Nucleus accumbens (tissue), 56 donors: ENCODE measurements at places on chromosomes 3 and 15.

DNA sequence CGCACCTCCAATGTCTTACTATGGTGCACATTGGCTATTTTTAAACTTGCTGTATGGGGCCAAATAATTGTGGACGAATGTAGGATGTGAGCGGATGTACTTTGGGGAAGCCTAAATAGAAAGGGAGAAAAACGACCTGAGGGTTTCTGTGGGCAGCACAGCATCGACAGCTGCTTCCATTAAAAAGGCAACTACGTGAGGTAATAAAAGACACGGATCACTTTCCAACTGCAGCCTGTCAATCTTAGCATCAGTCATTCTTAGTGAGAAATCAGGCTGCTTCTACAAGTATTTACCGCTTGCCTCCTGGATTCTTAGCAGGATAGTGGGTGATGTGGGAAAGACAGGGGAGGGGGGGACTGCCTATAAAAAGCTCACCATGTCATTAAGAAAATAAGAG is 186.7 kb upstream of the SLC2A2 start:
- no peak for DNase-seq

DNA sequence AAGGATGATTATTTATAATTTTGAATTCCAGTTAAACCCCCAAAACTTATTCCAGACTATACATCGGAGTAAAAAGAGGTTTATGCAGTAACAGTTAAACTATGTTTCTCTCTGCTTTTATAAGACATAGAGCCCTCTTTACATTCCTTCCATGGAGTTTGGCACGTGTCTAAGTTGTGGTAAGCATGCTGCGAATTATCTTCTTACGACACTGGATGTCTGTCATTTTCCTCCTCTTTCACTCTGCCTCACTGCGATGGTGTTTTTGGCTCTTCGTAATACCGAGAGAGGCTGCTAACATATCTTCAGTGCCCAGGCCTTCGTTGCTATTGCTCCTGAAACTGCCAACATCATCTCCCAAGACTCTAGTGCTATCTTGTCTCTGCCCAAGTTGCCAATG is 83.9 kb upstream of the TGFBR2 start:
- no peak for DNase-seq

- no peak for DNase-seq
These were observed 87.8 kb downstream of the C3orf85 start for GRCh38 chr3:109224333-109224732.

DNA sequence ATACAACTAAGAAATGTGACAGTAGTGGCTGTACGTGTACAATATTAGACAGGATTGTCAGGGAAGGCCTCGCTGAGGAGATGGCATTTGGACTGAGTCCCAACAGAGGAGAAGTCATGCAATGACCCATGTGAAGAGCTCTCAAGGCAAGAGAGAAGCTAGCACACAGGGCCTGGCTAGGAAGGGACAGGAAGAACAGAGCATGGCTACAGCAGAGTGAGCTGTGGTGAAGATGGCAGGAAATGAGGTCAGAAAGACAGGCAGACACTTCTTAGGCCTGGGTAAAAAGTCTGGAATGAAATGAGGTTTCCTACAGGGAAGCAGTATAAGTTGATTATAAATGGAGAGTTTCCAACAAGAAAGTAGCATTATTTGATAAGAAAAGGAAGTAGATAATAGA is 33.2 kb upstream of the LEKR1 start:
- no peak for DNase-seq

DNA sequence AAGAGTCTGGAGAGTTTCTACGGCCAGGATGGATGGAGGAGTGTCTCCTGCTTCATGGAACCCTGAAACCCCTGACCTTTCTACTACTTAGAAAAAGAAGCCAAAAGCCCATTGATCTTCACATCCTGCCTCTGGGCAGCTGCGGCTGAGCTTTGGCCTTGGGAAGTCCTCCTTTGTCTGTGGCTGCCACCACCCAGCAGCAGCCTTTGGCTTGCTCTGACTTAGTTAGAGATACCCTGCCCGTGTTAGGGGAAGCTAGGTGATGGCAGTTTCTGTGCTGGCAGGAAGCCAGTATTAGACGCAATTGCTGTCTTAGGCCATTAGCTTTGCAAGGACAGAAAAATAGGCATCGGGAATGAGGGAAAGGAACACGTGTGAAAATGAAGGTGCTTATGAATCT is 18.8 kb downstream of the APH1B start:
- DNase-seq: no peak

GRCh38 chr3:37338500-37338899 is 164.1 kb upstream of the LRRFIP2 start:
- no peak for DNase-seq

DNA sequence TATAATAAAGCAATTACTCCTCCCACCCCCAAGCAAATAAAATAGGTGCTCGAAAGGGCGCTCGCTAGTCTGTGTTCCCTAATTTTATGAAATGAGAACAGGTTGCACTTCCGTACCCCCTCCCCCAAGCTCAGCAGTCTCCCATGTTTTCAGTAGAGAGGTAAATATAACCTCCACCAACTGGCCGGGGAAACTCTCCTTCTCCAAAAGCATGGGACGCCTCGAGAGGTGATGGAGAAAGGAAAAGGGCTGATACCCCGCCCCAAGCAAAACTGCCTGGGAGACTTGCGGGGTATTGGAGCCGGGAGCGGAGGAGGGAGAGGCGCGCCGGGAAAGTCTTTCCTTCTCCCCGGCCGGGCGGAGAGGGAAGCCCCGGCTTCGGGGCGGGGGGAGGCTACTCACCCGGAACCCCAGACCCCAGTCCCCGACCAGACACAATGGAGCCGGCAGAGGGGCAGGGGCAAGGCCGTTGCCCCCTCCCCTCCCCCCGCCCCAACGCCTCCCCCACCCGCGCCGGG is 605 bp downstream of the DCUN1D1 start:
- DNase-seq: no peak

DNA sequence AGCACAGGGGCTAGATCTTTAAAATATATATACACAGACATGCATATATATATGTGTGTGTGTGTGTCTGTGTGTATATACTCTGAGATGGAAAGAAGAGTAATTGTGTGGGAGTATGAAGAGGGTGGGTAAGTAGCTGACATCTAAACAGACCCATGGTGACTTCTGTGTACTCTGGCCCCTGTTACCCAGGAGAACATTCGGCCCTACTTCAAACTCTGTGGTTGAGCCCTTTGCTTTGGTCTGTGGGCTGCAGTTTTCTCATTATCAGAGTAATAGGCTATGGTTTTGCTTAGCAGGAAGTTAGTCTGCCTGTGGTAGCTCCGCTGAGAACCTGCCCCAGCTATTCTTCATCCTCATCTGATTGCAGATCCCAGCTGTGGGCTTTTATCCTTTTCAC is 141.4 kb downstream of the RBPMS2 start:
- DNase-seq: no peak

DNA sequence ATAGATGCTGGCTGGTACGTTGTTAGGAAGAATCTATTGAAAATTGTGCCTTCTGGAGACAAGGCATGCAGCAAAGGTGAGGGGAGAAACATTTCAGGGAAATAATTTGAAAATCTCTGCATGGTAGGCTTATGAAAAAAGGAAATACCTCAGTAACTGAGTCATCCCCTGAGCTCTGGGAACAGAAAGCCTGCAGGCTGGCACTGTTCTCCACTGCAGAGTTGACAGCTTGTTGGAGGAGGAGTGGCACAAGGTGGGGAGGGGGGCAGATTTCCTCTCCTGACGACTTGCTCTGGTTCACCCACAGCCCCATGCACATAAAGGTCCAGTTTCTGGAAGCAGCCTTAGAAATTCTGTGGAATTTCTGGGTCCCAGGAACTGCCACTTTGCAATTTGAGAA is 179.4 kb downstream of the ABHD5 start:
- DNase-seq: no peak

- DNase-seq: no peak
These were observed 6.5 kb upstream of the MINDY4B start for GRCh38 chr3:150911771-150912170.

- DNase-seq: no peak
These were observed 333.6 kb downstream of the ARRDC4 start for GRCh38 chr15:98294126-98294525.

GRCh38 chr3:86771741-86772512 is 219.0 kb downstream of the VGLL3 start:
- DNase-seq: no peak

DNA sequence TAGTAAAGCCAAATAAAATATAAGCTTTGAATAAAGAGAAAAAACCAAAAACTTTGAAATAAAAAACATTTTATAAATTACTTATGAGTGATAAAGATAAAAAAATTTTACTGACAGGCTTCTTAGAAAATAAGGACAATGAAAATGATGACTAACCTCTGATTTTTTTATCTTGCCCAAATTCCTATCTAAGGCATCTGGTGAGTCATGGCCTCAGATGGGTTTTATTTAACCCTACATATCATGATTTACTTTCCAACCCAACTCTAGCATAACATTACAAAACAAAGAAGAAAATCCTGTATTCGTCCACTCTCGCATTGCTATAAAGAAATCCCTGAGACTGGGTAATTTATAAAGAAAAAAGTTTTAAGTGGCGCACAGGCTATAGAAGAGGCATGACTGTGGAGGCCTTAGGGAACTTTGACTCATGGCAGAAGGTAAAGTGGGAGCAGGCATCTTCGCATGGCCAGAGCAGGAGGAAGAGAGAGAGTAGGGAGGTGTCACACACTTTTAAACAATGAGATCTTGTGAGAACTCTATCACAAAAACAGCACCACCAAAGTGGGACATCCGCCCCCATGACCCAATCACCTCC is 152.1 kb downstream of the NEK10 start:
- DNase-seq: no peak

DNA sequence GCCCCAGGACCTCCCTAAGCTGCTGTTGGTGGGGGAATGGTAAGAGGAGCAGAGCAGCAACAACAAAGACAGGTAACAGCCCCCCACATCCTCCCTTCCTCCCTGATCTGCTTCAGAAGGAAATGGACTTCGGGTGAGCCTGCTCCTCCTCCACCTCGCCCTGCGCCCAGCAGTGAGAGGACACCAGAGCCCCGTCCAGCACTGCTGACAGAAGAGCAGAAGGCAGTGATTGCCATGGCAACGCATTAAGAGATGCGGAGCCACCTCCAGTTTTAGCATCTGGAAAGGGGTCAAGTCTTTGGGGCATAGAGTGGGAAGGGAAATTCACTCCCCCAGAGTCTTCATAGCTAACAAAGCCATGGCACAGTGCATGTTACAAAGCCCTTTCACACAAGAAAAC is 77.6 kb upstream of the HRH1 start:
- no peak for DNase-seq

GRCh38 chr3:83039422-83039821 is 1278.0 kb upstream of the GBE1 start:
- no peak for DNase-seq

DNA sequence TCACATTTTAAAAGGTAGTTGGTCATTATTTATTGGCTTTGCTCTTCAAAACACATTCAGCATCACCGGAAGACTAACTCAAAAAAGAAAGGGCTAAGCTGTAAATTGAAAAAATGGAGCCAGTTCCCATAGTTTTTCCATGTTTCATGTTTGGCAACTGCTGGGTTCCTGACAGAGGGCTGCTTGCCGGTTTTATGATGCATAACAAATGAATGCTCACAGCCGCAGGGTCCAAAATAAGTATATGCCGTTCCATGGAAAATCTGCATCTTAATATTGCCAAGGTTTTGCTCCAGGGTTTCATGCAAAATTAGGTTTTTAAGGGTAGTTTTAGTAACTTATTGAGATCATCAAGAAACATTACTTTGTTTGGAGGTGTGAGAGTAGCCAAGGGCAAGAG is 15.8 kb downstream of the SLC12A1 start:
- DNase-seq: no peak

DNA sequence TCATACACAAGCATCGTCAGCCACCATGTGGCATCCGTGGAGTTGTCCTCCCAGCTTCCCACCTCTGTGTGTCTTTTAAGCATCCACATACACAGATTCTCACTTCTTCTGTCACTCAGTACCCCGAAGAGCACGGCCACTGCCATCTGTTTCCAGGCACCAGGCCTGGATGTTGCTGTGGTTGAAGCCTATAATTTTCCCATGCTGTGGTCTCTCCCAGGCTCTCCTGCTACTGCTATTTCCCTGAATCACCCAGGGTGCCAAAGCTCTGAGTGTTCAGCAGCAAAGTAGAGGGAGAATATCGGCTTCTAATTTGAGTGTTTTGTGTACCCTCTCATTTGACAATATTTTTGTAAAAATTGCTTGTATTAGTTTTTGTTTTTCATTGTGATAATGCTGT is 265.7 kb downstream of the DIPK2A start:
- DNase-seq: no peak

- no peak for DNase-seq
These were observed 6.7 kb downstream of the TNFSF10 start for GRCh38 chr3:172516318-172517214.

DNA sequence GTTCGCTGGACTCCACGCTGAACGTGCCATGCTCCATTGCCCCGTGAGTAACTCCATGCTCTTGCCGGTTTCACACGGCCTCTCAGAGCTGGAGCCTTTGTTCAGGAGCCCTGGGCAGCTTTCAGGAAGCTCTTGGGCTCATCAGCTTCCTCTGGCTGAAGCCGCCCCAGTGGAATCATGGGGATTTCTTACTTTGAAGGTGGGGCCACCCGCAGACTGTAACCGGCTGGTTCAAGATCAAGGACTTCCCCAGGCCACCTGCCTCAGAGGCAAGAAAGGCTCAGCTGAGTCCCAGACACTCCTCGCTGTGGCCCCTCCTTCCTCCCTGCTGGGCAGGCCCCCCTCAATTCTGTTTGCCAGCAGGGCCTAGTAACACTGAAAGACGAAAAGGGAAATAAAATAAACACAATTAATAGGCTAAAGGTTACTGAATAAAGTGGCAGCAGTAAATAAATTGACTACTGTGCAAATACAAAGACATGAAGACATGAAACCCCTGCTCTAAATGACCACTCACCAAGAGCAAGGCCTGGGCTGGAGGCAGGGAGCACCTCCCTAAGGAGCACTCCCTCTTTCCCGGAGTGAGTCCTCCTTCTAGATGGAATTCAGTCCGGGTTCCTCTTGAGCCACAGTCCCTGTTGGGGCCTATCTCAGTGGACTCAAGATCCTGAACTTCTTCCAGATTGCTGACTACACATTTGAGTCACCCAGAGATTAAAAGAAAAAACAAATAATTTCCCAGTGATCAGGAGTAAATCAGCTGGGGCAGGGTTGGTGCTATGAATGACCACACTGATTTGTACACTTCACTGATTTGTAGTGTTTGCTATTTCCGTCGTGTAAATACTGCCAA is 51.0 kb downstream of the ZDHHC19 start:
- DNase-seq: no peak

GRCh38 chr3:52896613-52897012 is 735 bp downstream of the STIMATE start:
- no peak for DNase-seq

- no peak for DNase-seq
These were observed 495.6 kb downstream of the LPP start for GRCh38 chr3:188649521-188649920.

- DNase-seq: no peak
These were observed 460.7 kb upstream of the CBLB start for GRCh38 chr3:106329521-106329920.

- DNase-seq: peak; percentile 83
These were observed 19.2 kb downstream of the ATRIP start for GRCh38 chr3:48465531-48466378.
